ENCODE measurements at places on chromosomes 6 and 20.
A peak's percentile ranks its signal among the peaks of the same experiment; 100 is the strongest.

DNA sequence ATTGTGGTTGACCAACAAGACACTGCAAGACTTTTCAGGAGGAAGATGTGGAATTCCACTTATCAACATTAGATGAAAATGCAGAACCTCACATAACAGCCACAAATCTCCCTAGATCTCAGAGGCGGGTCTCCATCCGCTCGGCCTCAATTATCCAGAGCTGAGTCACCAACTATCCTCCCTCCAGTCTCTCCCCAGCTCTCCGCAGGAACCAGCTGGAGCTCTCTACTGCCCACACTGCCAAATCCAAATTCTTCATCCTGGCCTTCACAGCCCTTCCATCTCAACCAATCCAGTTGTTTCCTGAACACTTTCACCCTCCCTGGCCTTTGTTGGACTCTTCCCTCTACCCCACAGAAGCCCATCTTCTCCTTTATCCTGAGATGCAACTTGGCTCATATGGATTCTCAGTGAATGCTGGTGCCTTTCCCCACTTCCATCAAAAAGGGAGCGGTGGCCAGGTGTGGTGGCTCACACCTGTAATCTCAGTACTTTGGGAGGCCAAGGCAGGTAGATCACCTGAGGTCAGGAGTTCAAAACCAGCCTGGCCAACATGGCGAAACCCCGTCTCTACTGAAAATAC, 3.5 kb upstream of the TGIF2 start:
- H3K27me3 ChIP-seq = peaks cover 4% of the 10 kb centered on the region
- H3K36me3 ChIP-seq = peaks cover 21% of the 10 kb centered on the region
- peak overlapping the region; percentile 80 for H3K4me3 ChIP-seq
- peaks cover 42% of the 10 kb centered on the region for H3K4me1 ChIP-seq
- no peak for DNase-seq

DNA sequence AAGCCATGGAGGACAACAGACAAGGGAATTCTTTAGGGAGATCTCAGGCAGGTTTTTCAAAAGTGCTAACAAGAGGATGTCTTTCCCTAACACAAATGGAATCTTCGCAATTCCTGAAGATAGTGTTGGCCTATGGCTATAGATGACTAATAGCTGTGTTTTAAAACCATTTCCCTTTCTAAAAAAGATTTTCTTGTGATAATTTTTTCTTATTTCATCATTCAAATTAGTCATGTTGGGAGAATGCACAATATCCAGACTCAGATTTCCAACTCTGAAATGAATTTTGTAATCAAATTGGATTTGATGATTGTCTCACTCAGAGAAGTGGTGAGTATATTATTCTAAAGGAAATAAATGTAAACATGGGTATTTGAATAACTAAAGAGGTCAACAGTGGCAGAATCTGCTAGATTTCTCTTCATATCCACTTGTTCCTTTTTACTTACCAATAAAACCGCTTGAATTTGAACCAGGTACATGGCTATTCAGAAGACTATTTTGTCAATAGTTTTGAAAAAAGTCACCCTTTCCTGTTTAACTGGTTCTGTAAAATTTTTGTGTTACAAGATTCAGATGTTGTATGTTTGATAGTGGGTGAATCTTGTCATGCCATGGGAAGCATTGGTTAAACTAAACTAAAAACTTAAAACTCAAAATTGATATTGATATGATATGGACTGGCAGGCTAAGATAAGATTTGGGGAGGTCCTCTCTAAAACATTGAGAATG, 1223.7 kb upstream of the EYS start:
- DNase-seq = no peak
- H3K4me3 ChIP-seq = no peak overlapping the region
- H3K27me3 ChIP-seq = peaks cover 4% of the 10 kb centered on the region

DNA sequence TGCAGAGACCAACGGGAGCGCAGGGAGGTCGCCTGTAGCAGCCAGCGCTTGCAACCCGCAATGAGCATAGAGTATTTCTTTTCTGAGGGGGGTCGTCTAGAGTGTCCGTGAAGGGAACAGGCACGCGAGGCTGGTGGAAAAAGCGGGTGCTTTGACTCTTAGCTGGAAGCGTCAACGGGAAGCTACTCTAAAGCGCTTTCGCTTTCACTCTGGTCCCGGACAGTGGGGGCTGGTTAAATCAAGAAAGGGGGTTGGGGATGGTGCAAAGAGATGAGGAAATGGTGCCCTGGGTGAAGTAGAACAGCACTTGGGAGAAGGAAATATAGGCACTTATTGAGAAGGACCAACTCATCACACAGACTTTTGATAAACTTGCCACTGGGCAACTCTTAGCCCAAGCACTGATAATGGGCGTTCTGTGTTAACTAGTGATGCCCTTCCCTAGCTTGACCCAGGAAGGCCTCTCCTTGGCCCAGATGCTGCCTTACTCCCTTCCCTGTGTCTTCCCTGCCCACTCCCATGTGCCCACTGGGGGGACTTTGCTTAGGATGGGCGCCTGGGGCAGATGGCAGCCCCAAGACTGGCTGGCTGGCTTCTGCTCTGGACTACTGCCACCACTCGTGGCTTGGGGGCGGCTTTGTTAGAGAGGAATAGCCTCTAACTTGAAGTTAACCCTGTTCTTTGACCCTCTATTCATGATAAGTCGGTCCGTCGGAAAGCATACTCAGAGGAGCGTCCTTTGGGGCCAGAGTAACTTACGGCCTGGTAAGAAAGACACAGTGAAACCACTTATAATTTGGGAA, 585 bp downstream of the PSMB9 start:
- peak overlapping the region; percentile 88 for H3K4me3 ChIP-seq
- H3K27ac ChIP-seq = no peak overlapping the region
- peaks cover 9% of the 10 kb centered on the region for H3K36me3 ChIP-seq
- H3K4me1 ChIP-seq = peaks cover 14% of the 10 kb centered on the region
- peaks cover 92% of the 10 kb centered on the region for H3K27me3 ChIP-seq

- no peak for DNase-seq
- no peak overlapping the region for H3K27ac ChIP-seq
- no peak overlapping the region for H3K4me3 ChIP-seq
- peaks cover 2% of the 10 kb centered on the region for H3K36me3 ChIP-seq
- H3K27me3 ChIP-seq = peaks cover 5% of the 10 kb centered on the region
Observed at GRCh38 chr20:1623501-1624205, 3.8 kb upstream of the SIRPB1 start.

- H3K4me3 ChIP-seq = peak overlapping the region; percentile 91
- H3K4me1 ChIP-seq = peaks cover 20% of the 10 kb centered on the region
- H3K27ac ChIP-seq = peak overlapping the region; percentile 100
Observed at GRCh38 chr6:31651602-31652191, 764 bp downstream of the BAG6 start.
